ENCODE measurements at places on chromosomes 3 and 15.

- peak overlapping the region; percentile 73 for H3K4me3 ChIP-seq
- H3K27ac ChIP-seq: peak overlapping the region; percentile 97
- H3K36me3 ChIP-seq: peaks cover 7% of the 10 kb centered on the region
These were observed 4.8 kb upstream of the CSK start for GRCh38 chr15:74776821-74777768.

DNA sequence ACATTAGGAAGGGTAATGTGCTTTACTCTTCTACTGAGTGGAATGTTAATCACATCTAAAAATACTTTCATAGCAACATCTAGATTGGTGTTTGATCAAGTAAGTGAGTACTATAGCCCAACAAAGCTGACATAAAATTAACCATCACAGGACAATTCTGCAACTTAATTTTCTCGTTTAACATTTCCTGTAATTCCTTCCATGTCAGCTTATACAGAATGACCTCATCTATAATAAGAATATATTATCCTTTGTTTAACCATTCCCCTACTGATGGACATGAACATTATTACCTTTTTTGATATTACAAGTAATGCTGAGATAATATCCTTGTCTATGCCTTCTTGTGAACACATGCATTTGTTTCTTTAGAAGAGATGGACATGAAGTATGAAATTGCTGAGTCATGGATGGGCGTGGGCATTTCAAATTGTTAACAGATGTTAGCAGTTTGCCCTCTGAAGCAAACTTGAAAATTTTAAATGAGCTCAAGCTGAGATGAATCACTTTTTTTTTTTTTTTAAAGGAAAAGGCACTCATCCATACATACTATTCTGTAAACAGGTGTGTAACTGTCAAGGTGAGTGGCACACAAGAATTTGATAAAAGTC, 85.1 kb downstream of the OXNAD1 start:
- H3K36me3 ChIP-seq: peaks cover 89% of the 10 kb centered on the region
- peak overlapping the region; percentile 65 for H3K27ac ChIP-seq
- no peak overlapping the region for H3K4me3 ChIP-seq
- H3K27me3 ChIP-seq: no peaks in the 10 kb centered on the region

- H3K27me3 ChIP-seq: no peaks in the 10 kb centered on the region
- H3K4me1 ChIP-seq: no peaks in the 10 kb centered on the region
- H3K36me3 ChIP-seq: no peaks in the 10 kb centered on the region
- no peak for DNase-seq
- no peak overlapping the region for H3K4me3 ChIP-seq
These were observed 112.7 kb downstream of the OXSM start for GRCh38 chr3:25902586-25902985.

GRCh38 chr3:195877136-195877715, 31.1 kb downstream of the TNK2 start:
- H3K4me1 ChIP-seq: peaks cover 4% of the 10 kb centered on the region
- DNase-seq: no peak
- H3K4me3 ChIP-seq: no peak overlapping the region

DNA sequence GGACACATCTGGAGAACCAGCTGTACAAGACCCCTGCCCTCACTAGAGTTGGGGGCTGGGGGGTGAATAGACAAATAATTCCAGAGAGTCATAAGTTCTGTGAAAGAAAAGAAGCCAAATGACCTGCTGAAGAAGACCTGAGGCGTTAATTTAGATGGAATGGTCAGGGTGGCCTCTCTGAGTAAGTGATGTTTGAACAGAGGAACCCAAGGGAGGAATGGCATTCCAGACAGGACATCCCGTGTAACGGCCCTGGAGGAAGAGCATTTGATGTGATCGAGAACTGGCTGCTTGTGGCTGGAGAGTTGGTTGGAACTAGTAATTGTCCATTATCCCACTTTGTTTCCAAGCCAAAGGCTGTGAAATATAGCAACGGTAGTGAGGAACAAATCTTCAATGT, 1.7 kb downstream of the NR2C2 start:
- DNase-seq: no peak
- H3K27ac ChIP-seq: peak overlapping the region; percentile 100
- H3K36me3 ChIP-seq: peaks cover 13% of the 10 kb centered on the region
- H3K4me3 ChIP-seq: peak overlapping the region; percentile 94
- H3K4me1 ChIP-seq: peaks cover 46% of the 10 kb centered on the region
- H3K27me3 ChIP-seq: no peaks in the 10 kb centered on the region

GRCh38 chr3:7504886-7505775, 644.2 kb downstream of the GRM7 start:
- no peak overlapping the region for H3K4me3 ChIP-seq
- no peak overlapping the region for H3K27ac ChIP-seq
- H3K36me3 ChIP-seq: no peaks in the 10 kb centered on the region
- no peaks in the 10 kb centered on the region for H3K4me1 ChIP-seq
- DNase-seq: no peak
- H3K27me3 ChIP-seq: no peaks in the 10 kb centered on the region

DNA sequence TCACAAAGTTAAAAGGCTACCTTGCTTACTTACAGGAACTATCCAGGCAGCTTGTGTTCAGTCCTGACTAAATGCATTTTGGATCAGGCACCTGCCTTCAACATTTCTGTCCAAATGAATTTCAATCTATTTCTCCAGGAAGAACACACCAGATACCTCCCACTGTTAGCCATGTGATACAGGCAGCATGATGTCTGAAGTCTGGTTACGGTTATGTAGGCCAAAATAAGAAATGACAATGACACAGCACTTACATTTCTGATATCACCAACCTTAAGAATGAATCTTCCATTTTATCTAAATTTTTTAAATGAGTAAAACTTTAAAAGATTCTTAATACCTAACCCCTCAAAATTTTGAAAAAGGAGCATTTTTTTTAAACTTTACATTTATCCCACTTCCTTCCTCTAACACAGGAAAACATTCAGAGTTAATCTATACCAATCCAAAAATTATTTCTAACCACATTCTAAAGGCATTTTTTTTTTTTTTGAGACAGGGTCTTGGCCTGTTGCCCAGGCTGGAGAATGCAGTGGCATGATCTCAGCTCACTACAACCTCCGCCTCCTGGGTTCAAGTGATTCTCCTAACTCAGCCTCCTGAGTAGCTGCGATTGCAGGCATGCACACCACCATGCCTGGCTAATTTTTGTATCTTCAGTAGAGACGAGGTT, at the start of gene MAP4:
Gene MAP4 (minus strand): TSS at position 116 of the 673 bp plus-strand sequence. CDS start 17,556 bp downstream, outside the sequence.
- peaks cover 5% of the 10 kb centered on the region for H3K36me3 ChIP-seq
- no peaks in the 10 kb centered on the region for H3K27me3 ChIP-seq
- DNase-seq: no peak
- H3K4me3 ChIP-seq: peak within 1 kb of the TSS; percentile 17
- H3K4me1 ChIP-seq: peaks cover 28% of the 10 kb centered on the region

DNA sequence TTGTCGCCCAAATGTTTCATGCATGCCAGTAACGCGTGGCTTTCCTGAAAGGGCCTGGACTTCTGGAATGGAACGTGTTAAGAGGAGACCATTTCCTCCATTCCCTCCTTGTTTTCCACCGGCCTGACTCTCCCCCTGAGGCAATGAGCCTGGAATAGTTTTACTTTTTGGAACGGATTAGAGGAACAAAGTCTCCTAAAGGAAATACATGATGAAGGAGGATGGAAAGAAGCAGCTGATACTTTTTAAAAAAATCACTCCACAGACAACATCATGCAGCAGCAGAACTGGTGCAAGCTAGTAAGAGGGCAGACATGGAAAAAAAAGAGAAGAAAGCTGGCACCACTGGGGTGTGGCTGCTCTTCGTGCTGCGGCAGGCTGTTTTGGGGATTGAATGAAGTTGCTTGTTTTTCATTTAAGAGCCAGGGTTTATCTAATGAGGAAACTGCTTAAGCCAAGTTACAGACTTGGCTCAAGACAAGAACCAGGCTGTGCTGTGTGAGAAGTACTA, 3.6 kb upstream of the KBTBD12 start:
- peaks cover 49% of the 10 kb centered on the region for H3K27me3 ChIP-seq
- H3K27ac ChIP-seq: no peak overlapping the region
- H3K4me3 ChIP-seq: no peak overlapping the region
- no peaks in the 10 kb centered on the region for H3K36me3 ChIP-seq
- H3K4me1 ChIP-seq: peaks cover 5% of the 10 kb centered on the region

DNA sequence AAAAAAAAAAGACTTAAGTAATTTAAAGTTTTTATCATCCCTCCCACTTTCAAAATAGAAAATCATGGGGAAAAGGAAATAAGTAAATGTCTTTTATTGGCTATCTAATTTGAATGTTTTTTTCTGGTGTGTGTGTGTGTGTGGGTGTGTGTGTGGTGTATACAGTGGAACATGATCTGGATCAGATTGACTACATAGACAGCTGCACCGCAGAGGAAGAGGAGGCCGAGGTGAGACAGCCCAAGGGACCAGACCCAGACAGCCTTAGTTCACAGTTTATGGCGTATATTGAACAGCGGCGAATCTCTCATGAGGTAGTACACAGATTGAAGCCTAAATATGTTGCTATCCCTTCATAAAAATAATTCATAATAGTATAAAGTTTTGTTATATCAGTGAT, 44.5 kb downstream of the LRCH3 start:
- H3K27me3 ChIP-seq: no peaks in the 10 kb centered on the region
- H3K4me3 ChIP-seq: peak overlapping the region; percentile 76
- peak overlapping the region; percentile 85 for H3K27ac ChIP-seq
- DNase-seq: peak; percentile 23
- H3K36me3 ChIP-seq: peaks cover 26% of the 10 kb centered on the region
- H3K4me1 ChIP-seq: peaks cover 19% of the 10 kb centered on the region

- H3K27ac ChIP-seq: no peak overlapping the region
- H3K27me3 ChIP-seq: peaks cover 5% of the 10 kb centered on the region
- H3K4me3 ChIP-seq: no peak overlapping the region
- no peaks in the 10 kb centered on the region for H3K4me1 ChIP-seq
- DNase-seq: no peak
- H3K36me3 ChIP-seq: no peaks in the 10 kb centered on the region
These were observed 123.6 kb upstream of the PFN2 start for GRCh38 chr3:150094150-150094933.

- H3K27ac ChIP-seq: peak within 1 kb of the TSS; percentile 100
- H3K4me1 ChIP-seq: peaks cover 7% of the 10 kb centered on the region
- peak within 1 kb of the TSS; percentile 94 for H3K4me3 ChIP-seq
- H3K36me3 ChIP-seq: no peaks in the 10 kb centered on the region
- peak; percentile 95 for DNase-seq
These were observed at the start of gene RNU5B-1 for GRCh38 chr15:65304381-65305149. TSS of gene RNU5B-1 (plus strand) at chr15:65304677.

DNA sequence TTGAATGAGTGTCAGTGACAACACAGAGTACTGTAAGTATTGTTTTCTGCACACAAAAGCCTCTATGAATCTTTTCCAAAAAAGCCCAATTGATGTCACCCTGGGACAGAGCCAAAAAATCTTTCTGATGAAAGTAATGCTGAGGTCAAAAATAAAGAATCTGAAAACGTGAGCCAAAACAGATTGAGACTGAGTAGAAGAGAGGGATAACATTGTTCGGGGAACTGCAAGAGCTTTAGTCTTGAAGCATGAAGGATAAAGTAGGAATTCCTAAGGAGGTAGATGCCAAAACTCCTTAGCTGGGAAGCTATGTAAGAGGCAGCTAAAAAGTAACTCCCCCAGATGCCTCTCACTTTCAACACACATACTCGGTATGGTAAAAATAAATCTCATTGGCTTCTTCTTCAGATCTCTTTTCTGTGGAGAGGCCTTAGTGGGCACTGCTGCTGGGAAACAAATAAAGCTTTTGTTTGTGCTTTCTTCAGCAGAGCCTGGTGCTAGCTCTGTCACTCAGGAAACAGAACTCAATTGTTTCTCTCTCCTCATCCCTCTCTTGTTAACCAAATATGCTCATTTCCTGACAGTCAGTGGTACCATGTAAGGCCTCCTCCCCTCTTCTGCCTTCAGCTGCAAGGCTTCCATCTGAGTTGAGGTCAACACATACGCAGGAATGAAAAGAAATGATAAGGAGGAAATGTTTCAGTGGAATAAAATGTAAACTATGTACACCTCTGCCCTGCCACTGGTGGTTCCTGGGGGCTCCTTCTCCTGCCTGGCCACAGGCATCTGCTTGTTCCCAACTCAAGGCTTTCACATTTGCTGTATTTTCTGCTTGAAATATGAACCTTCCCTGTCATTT, 58.1 kb downstream of the CD200 start:
- H3K27me3 ChIP-seq: no peaks in the 10 kb centered on the region
- H3K4me1 ChIP-seq: peaks cover 40% of the 10 kb centered on the region
- H3K27ac ChIP-seq: peak overlapping the region; percentile 91
- H3K36me3 ChIP-seq: peaks cover 5% of the 10 kb centered on the region
- no peak for DNase-seq

- H3K4me3 ChIP-seq: no peak overlapping the region
- no peaks in the 10 kb centered on the region for H3K36me3 ChIP-seq
- H3K4me1 ChIP-seq: no peaks in the 10 kb centered on the region
- H3K27me3 ChIP-seq: no peaks in the 10 kb centered on the region
- DNase-seq: no peak
These were observed 43.6 kb upstream of the DCBLD2 start for GRCh38 chr3:98945101-98945524.

DNA sequence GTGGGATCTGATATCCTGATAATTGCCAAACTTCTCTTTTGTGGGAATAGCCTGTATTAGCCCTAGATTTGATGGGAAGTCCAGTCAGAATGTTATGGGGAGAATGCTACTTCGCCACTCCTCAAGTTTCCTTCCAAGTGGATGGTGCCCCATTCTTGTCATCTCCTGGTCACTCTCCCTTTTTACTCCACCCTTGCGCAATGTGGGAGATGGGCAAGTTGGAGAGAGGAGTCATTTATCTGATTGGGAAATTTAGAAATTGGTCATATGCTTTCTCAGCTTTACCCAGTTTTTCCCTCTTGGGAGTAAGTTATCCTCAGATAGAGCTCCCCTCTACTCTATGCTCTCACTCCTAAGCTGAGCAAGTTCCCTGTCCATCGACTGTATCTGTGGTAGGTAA, 14.4 kb downstream of the FANCD2OS start:
- peaks cover 34% of the 10 kb centered on the region for H3K36me3 ChIP-seq
- no peak for DNase-seq
- H3K4me3 ChIP-seq: no peak overlapping the region

DNA sequence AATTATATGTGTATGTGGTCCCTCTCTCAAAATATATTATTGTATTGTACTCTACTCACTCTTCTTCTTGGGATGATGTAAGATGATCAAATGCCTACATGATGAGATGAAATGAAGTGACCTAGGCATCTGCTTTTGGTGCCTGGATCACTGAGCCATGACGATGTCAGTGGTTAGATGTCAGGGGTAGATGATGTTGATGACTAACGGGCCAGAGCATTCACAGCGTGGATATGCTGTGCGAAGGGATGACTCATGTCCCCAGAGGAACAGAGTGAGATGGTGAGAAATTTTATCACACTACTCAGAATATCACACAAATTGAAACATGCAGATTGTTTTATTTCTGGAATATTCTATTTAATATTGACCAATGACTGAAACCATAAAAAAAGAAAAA, 233.9 kb upstream of the CADM2 start:
- no peaks in the 10 kb centered on the region for H3K27me3 ChIP-seq
- peak; percentile 6 for DNase-seq
- H3K27ac ChIP-seq: no peak overlapping the region
- H3K4me1 ChIP-seq: peaks cover 2% of the 10 kb centered on the region
- no peak overlapping the region for H3K4me3 ChIP-seq

GRCh38 chr3:48268936-48269561, 28.1 kb downstream of the ZNF589 start:
- peaks cover 13% of the 10 kb centered on the region for H3K4me1 ChIP-seq
- no peak for DNase-seq
- H3K27ac ChIP-seq: no peak overlapping the region
- no peak overlapping the region for H3K4me3 ChIP-seq
